ENCODE measurements at places on chromosomes 13 and 19.

GRCh38 chr19:16902545-16902944 lies 13.7 kb downstream of the F2RL3 start:
- DNase-seq, result no peak

DNA sequence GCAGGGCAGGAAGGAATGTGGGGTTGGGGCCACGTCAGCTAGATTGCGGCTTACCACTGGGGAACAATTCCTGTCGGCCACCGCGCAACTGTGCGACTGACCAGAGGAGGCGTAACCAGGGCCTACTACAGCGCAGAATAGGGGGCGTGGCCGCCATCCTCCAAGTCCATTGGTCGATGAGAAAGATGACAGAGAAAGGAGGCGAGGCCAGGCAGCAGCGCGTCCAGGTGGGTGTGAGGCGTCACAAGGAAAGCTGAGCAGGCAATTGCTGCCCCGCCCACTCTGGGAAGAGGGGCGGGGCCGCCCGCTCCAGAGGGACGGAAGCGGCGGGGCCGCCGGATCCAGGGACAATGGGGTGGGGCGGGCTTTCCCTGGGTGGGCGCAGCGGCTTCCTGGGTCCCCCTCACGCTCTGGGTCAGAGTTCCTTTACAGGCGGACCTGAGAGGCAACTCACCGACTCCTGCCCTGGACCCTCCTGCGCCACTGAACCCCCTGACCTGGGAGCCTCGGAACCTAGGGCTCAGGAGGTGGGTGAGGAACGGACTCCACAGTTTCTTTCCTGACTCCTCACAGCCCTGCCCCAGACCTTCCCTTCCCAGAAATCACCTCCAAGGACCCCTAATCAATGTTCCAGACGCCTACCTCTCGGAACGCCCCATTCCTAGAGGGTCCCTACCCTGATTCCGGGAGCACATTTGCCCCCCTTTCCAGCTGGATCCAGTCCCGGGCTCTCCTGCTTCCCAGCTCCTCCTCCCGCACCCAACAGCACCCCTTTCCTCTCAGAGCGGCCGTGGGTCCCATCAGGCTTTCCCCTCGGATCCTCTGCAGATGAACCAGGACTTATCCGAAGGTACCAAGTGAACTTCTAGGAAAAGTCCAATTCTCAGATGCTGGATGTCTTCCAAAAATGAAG lies 101.5 kb upstream of the ZNF492 start:
- no peak for DNase-seq

GRCh38 chr13:31998131-31998530 lies 33.4 kb upstream of the FRY start:
- DNase-seq, result no peak

GRCh38 chr13:28137596-28137995 lies 749 bp upstream of the PAN3 start:
- no peak for DNase-seq

DNA sequence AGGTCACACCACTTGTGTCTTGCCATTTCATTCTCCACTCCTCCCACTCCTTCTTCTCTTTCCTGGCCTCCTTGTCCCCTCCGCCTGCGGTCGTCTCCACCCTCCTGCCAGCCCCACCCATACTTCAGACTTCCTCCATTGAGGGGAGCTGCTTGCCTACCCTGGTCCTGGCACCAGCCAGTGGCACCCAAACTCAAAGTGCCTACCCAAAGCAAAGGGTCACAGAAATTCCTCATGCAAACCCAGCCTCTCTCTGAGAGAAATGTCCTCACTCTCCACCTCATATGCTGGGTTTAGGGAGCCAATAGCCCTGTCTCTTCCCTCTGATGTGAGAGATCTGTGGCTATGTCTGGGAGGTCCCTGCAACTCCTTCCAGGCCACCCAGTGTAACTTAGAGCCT lies 109.6 kb downstream of the TEX26 start:
- no peak for DNase-seq

GRCh38 chr19:2097203-2097885 lies 629 bp downstream of the IZUMO4 start:
- no peak for DNase-seq

- no peak for DNase-seq
These were observed 1038.1 kb upstream of the PRR20A start for GRCh38 chr13:56102641-56103040.

GRCh38 chr13:85137516-85137915 lies 661.7 kb downstream of the SLITRK6 start:
- DNase-seq, result no peak

- no peak for DNase-seq
These were observed 1937.6 kb downstream of the PCDH9 start for GRCh38 chr13:65292488-65292901.

- no peak for DNase-seq
These were observed 251.2 kb upstream of the SPRY2 start for GRCh38 chr13:80591976-80592740.

DNA sequence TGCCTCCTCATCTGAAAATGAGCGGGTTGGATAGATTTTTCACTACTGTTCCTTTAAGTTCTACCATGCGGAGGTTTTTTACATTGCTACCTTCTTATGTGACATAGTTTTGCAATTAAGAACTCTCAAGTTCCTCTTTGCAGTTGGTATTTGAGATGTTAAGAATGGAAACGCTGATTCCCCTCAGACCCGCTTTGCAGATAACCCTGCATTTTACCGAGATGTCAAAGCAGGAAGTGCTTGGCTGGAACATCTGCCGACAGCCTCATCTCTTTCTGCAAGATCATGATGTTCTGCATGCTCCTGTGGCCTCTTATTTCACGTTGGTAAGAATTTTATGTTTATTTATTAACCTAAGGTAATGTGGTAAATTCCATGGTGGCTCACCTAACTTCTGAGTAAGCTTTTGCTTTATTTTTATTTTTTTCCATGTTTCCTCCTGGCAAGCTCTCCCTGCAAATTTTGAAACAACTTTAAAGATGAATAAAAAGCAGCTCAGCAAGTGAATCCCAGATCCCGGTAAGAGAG lies 22.5 kb downstream of the PABPC3 start:
- no peak for DNase-seq

GRCh38 chr13:114320065-114320464 lies 5.8 kb downstream of the CHAMP1 start:
- DNase-seq, result no peak

- peak; percentile 2 for DNase-seq
These were observed 852.7 kb upstream of the KLHL1 start for GRCh38 chr13:70960841-70961443.

GRCh38 chr19:1089891-1090290 lies 5.3 kb downstream of the POLR2E start:
- no peak for DNase-seq

DNA sequence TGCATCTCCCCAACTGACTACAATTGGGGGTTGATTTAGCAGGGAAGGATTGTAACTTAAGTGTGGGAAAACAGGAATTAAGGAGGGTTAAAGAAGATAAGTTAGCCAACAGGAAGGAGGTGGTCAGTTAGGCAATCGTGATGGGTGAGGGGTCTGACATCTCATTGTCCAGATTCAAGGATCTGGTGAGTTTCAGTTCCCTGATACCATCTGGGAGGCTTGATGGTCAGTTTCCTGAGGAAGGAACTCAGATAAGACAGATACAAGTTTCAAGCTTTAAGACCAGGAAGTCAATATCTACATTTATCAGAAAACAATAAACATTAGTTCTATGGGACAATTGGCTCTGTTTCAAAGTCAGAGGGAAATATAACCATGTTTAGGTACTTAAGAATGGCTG lies 601.8 kb downstream of the SLITRK6 start:
- DNase-seq, result no peak

GRCh38 chr19:32130332-32130731 lies 215.1 kb upstream of the ZNF507 start:
- DNase-seq, result no peak

GRCh38 chr19:8461891-8462290 lies 17.1 kb downstream of the HNRNPM start:
- no peak for DNase-seq

- DNase-seq, result no peak
These were observed 12.5 kb upstream of the TBC1D4 start for GRCh38 chr13:75494491-75494890.

- DNase-seq, result no peak
These were observed 221.2 kb downstream of the MAB21L1 start for GRCh38 chr13:35255241-35255640.

DNA sequence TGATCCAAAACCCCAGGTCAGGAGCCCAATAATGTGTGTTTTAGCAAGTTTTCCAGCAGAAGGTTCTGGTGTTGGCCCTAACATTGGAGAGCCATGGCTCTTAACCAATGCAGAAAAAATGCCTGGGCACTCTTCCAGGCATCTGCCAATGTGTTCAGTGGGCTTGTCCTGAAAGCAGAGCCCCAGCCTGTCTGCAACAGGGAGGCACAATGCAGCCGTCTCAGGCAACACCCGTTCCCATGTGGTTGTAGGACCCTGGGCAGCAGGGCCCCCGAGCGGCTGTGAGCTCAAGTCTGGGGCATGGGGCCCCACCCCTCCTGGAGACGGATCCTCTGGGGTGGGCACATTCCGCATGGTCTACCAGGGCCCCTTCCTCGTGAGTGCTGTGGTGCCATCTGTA lies 58.1 kb upstream of the SIAH3 start:
- DNase-seq, result no peak

GRCh38 chr19:824885-825284 lies 2.8 kb upstream of the AZU1 start:
- no peak for DNase-seq

DNA sequence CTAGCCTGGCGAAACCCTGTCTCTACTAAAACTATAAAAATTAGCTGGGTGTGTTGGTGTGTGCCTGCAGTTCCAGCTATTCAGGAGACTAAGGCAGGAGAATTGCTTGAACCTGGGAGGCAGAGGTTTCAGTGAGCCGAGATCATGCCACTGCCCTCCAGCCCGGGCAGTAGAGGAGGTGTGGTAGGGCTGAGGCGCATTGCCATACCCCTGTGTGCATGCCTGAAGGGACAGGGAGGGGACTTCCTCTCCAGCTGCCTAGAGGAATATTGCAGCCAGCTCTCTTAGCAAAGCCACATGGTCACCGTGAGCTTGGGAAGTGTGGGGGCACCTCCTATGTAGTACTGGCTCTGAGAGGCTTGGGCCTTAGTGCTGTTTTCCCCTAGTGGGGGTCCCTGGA lies 29.2 kb upstream of the PEPD start:
- DNase-seq, result no peak

DNA sequence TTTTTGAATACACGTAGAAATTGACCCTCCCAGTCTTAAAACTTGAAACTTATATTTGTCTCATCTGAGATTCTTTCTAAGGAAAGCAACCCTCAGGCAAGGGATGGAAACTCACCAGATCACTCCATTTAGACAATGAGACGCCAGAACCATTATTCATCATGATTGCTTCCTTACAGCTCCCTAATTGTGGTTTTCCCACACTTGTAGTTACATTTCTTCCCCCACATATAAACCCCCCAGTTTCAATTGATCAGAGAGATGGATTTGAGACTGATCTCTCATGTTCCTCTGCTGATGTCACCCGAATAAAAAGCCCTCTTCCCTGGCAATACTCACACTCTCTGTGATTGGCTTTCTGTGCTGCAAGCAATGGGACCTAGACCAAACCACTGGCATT lies 197.9 kb upstream of the STARD13 start:
- no peak for DNase-seq

- DNase-seq, result peak; percentile 78
These were observed 5.5 kb downstream of the ZBTB7A start for GRCh38 chr19:4061178-4061682.

GRCh38 chr19:35114353-35115176 lies 1.1 kb upstream of the FXYD3 start:
- DNase-seq, result peak; percentile 38

- no peak for DNase-seq
These were observed 16.7 kb downstream of the PIP5K1C start for GRCh38 chr19:3683405-3684053.

DNA sequence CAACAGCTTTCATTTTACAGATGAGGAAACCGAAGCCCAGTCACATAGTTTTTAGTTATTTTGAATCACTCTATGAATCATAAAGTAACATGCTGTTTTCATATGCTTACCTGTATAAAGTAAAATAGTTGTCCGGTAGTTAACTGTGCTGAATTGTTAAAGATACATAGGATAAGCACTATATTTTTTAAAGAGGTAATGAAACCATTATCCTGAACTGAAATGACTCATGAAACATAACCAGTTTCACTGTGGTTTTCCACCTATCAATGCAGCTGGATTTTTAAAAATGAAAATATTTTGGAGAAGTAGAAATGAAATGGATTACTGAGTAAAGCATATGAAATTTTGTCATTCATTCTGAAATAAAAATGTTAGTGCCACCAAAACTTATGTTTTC lies 655.0 kb downstream of the OLFM4 start:
- DNase-seq, result no peak

DNA sequence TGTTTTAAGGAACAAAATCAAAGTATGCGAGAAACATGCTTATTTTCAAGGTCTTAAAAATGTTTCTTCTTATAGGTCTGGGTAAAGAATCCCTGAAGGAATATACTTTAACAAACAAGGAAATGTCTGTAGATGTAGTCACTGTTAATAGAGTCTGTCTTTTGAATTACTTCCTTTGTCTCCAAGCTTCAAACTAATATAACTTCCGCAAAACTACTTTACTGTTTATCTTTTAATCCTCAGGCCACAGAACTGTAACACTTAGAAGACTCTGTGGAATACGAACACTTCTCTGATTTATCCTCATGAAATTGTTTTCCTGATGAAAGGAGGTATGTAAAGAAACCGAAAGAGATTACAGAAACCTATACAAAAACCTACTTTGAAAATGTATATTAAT lies 316.0 kb downstream of the PCDH9 start:
- no peak for DNase-seq

GRCh38 chr19:6042776-6043726 lies 65.1 kb upstream of the RANBP3 start:
- DNase-seq, result no peak

- DNase-seq, result peak; percentile 86
These were observed 58.3 kb downstream of the KLF2 start for GRCh38 chr19:16382775-16383543.

DNA sequence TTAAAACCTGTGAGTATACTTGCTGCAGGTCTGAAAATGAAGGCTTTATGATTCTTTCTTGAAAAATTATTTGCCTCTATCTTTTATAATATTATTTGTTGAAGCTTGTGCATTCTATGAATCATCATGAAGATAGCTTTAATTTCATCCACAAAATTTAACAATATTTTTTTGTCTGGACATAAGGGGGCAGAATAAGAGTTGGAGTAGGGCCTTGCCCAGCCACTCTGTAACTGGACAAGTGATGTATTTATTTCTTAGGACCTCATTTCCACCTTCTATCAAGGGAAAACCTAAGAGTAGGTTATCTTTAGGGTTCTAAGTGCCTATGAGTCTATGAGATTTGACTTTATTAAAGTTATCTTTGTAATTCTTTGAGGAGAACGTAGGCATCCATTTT lies 49.9 kb downstream of the N4BP2L1 start:
- DNase-seq, result no peak

DNA sequence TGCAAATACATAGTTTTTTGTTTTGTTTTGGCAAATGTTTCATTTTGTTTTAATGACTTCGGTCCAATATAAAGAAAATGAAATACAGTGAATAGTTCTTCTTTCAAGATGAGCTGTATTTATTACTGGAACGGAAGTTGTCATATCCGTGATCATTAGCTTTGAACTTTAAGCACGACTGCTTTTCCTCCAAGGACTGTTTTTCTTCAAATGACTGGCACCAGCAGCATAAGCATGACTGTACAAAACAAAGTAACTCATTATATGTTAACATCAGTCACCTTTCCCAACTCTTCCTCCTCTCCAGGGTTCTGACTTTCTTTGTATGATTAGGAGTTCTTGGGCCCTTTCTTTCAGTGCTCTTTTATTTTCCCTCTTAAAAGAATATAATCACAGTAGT lies 20.5 kb downstream of the EDNRB start:
- DNase-seq, result peak; percentile 77
